Epithelial cell of proximal tubule (primary cell): ENCODE measurements at places on chromosomes 4 and X. TPM values are rescaled to one million over a fixed set of nuclear protein-coding genes. Genes with fewer than 3 reads are reported as not detected.

Gene STBD1
- total RNA-seq: 4.5 and 7.8 TPM in 2 replicates

- no peak for DNase-seq
Observed at GRCh38 chr4:17082186-17082585, 183.7 kb upstream of the LDB2 start.

- peak; percentile 77 for DNase-seq
Observed at GRCh38 chr4:139872274-139872673, 206.7 kb downstream of the MGST2 start.

DNA sequence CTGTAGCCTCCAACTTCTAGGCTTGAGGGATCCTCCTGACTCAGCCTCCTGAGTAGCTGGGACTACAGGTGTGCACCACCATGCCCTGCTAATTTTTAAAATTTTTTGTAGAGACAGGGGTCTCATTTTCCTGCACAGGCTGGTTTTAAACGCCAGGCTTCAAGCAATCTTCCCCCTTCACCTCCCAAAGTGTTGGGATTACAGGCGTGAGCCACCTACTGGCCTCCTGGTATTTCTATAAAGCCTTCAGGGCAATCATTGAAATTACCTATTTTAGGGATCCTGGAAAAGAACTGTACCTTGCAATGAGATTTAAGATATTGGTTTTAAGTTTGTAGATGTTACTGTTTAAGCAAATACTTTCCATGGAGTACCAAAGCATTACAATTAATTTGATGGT lies 13.5 kb upstream of the PLS3 start:
- no peak for DNase-seq

- DNase-seq: no peak
Observed at GRCh38 chr4:98612318-98613250, 45.8 kb downstream of the TSPAN5 start.
